ENCODE measurements at places on chromosomes 16 and 17.

DNA sequence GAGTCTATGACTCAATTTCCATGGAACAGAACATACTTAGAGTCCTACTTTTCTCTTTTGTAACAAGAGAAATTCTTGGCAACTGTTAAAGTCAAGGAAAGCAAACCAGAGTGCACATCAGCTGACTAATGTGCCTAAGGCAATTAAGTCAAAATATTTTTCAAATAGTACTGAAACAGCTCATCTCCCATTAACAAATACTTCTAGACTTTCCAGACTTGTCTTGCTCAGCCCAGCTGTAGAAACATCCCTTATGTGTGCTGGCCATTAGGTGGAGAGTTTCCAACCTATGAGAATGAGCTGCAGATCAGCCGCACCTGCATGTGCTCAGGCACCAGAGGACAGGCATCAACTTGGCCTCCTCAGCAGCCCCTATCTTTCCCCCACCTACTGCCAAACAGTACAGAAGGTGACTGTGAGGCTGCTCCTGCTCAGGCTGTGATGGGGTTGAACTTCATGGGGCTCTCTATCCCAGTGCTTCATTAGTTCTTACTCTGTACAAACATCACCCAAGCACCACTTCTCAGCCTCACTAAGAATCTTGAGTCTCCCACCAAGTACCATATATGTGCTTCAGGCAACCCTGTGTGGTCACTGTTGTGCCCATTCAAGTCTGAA is 32.2 kb downstream of the TEX2 start:
- peak; percentile 15 for DNase-seq

- DNase-seq: no peak
Observed at GRCh38 chr16:87063543-87063942, 253.6 kb downstream of the C16orf95 start.

DNA sequence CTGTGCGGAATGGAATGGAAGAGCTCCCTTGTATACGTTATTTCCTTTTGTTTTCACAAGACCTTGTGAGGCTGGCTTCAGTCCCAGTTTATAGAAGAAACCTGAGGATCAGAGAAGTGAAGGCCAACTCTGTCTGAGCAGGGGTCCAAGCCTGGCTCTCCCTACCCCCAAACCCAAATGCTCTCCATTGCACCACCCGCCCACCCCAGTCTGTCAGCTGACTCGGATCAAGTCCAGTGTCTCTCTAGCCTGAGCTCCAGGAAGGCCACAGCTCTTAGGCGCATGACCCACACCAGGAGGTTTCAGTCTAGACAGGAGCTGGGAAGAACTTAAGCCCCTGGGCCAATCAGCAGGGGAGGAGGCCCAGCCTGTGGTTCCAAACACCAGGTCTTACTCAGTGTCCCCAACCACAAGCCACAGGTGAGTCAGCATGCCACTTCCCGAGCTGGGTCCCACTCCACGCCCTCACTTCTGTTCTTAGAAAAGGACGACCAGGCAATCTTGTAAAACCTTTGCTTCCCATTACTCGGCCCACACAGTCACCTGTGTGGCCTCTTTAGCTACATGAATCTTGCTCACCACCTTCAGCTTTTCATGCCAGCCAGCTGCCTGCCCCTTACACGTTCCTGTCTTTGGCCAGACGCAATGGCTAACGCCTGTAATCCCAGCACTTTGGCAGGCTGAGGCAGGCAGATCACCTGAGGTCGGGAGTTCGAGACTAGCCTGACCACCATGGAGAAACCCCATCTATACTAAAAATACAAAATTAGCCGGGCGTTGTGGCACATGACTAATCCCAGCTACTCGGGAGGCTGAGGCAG is 27.8 kb downstream of the TK2 start:
- peak; percentile 57 for DNase-seq

GRCh38 chr17:82294064-82294773 is 20.7 kb upstream of the CSNK1D start:
- DNase-seq: no peak

DNA sequence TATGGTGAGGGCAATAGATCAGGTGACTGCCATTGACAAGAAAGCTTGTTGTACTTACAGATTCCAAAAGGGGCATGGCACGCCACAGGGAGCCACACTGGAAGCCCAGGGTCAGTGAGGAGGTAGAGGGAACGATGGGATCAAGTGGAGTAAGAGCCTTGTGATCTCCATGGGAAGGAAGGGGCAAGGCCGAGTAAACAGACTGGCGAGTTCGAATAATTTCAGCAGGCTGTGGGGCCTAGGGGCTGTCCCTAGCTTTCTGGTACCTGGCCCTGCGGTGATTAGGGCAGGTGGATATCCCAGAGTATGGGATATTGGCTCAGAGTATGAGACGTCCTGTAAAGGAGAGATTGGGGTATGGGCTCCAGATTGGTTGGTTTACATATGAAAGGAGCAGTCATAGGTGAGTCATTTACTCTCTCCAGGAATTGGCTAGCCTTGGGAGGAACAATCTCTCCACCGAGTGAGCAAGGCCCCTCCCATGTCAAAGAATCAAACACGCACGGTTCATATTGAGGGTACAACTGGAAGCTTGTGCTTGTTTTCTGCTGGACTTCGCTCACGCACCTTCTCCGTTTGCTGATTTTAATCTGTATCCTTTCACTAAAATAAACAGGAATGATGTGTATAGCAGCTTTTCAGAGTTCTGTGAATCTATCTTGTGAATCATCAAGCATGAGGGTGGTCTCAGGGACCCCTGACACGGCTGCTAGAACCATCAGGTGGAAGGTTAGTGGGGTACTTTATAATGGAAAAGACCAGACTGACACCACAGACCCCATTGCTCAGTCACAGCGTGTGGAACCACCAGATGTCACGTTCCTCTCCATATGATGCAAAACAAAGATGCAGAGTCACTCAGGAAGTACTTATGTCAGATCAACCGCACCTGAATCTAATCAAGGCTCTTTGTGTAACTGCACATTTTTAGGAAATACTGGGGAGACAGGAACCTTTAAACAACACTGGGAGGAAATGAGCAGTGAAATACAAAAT is 27.9 kb downstream of the GABARAPL2 start:
- DNase-seq: no peak

- no peak for DNase-seq
Observed at GRCh38 chr17:44518032-44518431, 14.8 kb upstream of the GPATCH8 start.

GRCh38 chr16:20774703-20775362 is 11.0 kb downstream of the ACSM3 start:
- peak; percentile 12 for DNase-seq

- no peak for DNase-seq
Observed at GRCh38 chr17:28467456-28468025, 5.9 kb upstream of the SLC13A2 start.

DNA sequence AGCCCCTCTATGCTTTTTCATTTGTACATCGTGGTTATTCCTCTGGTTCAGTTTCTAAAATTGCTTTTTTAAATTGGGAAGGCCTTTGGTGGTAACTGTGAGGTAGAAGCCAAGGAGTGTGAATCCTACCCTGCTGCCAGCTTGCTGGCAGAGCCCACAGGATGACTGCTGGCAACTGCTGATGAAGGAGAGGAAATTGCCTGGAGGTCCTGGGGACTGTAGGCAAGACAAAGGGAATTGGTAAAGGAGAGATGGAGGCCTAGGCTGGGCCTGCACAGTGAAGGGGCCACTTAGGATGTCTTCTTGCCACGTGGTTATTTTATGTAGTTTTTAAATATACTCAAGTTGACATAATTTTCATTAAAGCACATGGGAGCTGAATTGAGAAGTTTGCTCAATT is 15.8 kb downstream of the C17orf58 start:
- DNase-seq: no peak

- DNase-seq: no peak
Observed at GRCh38 chr16:1863681-1864460, 8.1 kb downstream of the MEIOB start.

DNA sequence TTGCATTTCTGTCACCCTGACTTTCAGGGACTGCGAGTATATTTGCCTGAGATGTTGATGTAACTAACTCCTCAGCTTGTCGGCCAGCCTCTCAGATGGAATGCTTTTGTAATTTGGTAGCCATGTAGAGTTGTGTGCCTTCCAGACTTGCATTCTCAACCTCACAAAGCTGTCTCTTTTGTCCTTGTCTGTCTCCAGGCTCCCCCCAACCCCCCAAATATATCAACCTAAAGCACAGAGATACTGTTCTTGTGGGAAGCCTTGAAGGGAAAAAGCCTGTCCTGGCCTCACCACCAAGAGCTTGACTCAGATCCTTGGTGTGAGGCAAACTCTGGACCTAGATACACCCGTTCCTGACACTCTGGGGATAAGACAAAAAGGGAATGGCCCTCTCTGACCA is 18.4 kb downstream of the SAP30BP start:
- no peak for DNase-seq

DNA sequence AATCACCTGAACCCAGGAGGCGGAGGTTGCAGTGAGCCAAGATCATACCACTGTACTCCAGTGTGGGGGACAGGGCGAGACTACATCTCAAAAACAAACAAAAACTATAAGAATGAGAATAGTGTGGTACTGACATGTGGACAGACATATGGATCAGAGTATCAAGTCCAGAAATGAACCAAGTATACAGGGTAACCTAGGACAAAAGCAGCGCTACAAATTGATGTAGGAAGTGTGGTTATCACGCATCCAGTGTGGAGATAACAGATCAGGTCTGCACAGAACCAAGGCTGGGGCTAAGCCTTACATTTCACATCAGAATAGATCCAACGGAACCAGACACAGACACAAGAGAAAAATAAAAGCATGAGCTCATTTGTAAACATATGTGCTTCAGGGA is 23.0 kb upstream of the C16orf95 start:
- DNase-seq: no peak

GRCh38 chr17:41433586-41433985 is 7.2 kb downstream of the KRT38 start:
- no peak for DNase-seq

DNA sequence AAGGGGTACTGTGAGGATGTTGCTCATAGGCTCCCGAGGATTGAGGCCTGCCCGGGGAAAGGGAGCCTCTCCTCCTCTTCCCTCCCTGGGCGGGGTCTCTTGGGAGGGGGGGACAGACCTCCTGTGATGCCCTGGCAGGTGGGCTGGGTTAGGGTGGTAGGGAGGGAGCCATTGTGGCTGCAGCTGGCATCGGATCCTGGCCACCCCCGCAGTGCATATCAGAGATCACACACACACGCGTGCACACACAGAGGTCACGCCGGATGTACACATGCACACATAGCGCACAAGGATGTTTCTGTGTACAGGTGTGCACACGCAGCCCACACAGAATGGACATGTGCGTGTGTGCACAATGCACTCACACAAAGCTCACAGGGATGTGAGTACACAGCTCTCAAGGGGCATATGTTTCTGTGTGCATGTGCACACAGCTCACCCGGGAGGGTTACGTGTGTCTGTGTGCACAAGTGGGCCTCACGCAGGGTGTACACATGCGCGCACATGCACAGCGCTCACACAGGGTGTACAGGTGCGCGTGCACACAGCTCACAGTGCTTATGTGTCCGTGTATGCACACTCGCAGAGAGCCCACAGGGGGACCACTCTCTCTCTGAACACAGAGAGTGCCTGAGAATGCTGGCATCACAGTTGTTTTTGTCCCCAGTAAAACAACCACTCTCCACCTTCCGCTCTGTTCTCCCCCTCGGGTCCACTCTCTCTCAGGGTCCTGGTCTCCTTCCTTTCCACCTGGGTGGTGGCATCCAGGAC is 2.4 kb downstream of the GJD3 start:
- DNase-seq: no peak

DNA sequence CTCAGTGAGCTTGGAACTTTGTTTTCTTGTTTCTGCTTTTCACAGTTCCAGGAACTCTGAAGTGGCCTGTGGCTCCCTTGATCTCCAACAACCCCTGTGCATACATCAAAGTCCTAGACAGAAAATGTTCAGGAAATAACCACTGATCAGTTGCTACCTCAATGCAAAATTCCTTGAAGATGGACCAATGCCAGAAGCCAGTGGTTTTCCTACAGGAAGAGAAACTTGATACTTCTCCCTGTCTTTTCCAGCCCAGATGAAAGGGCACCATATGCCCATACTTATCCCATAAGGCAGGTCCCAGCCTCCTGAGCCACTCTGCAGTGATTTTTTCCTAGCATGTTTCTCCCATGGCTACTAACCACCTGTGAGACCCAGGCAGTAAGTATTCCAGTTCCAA is 12.3 kb upstream of the CDRT4 start:
- DNase-seq: no peak

DNA sequence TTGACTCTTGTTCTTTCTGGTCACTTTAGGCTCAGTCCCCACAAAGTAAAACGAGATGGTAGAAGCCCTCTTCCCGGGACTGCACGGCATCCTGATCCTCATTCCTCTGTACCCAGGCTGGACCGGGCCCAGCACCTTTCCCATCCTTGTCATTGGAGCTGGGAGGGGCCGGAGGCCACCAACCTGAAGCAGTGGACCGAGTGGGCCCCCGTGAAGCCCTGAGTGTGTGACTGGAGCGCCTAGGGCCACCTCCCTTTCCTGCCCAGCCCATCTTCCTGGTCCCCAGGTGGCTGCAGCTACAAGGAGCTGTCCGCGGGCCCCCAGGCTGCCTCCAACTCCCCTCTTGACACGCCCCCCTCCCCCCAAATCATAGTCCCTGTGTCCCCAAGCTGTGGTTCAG is 17.1 kb upstream of the CD300A start:
- no peak for DNase-seq

DNA sequence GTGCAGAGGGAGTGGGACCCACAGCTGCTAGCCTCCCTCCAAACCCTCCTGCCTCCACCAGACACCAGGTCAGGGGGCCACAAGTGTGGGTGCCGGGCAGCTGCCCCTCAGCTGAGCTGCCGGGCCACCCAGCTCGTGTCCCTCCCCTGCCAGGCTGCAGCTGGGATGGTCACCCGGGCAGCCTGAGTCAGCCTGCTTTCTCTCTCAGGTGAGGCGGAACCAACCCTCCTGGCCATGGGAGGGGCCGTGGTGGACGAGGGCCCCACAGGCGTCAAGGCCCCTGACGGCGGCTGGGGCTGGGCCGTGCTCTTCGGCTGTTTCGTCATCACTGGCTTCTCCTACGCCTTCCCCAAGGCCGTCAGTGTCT is 6.9 kb downstream of the SLC16A3 start:
- DNase-seq: no peak

DNA sequence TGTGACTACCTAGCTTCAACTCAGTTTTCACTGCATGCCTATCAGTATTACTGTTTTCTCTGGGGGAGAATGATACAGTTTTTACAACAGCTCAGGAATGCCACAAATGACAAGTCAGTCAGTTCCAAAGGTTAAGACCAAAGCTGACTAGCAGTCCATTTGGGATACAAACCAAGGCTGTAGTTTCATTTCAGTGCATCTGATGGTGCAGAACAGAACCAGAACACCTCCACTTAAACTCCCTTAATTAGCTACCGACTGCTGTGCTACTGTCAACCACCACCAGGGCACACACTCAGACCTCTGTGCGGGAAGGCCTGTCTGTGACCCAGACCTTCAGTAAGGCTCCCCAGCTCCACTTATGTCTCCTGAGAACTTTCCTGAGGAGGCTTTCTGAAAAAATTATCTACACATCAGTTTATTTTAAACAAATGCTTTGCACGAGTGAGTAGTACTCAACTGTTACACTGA is 20.4 kb downstream of the NFE2L1 start:
- DNase-seq: no peak

- no peak for DNase-seq
Observed at GRCh38 chr16:11151885-11152629, 103.9 kb downstream of the SOCS1 start.

All from brain pericyte (primary cell).